ENCODE measurements at places on chromosomes 4 and X. TPM values are rescaled to one million over a fixed set of nuclear protein-coding genes. Genes with fewer than 3 reads are reported as not detected.

The MAPK10 gene
- 4.0 TPM for total RNA-seq

DNA sequence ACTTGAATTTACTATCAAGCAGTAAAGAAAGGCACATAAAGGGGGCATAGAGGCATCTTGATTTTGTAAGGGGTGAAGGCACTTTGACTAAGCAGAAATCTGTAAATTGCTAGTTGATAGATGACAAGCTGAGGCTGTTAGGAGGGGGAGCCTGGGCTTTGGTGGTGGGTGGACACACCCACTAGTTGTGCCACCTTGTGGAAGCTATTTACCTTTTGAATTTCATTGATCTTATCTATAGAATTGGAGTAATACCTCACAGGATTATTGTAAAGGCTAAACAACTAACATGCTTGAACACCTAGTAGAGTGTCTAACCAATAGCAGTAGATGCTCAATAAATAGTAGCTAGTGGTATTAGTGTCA, 142.8 kb upstream of the KCNIP4 start:
- no peak for DNase-seq

- no peak for DNase-seq
Measured at GRCh38 chr4:176270669-176271068, 1.6 kb upstream of the ASB5 start.

GRCh38 chr4:103008875-103009729, 10.4 kb downstream of the SLC9B1 start:
- DNase-seq: no peak

DNA sequence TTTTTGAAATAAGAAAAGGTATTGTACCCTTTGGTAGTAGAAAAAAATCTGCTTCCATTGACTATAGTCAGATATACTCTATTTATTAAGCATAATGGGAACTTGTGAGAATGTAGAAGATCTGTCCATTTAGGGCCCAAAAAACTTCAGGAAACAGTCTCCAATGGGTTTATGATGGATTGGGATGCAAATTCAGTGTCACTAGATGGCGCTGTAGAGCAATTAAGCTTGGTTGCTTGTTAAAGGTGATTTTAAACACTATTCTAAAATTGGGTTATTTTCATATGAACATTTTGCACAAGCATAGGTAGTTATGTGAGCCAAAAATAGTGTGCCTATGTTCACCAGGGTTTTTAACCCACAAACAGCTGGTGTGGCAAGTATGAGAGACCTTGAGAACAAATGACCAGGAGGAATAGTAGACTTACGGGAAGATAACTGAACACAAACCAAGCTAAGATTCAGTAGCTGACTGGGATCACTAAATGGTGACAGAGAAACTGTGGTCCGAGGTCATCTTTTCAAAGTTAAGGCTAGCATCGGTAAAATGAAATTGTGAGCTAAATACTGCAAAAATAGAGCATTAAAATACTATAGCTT, 80.3 kb upstream of the LSM6 start:
- DNase-seq: no peak

The KLKB1 gene
- total RNA-seq: 1.2 TPM

The PCDH11X gene
- total RNA-seq: 0.11 TPM

DNA sequence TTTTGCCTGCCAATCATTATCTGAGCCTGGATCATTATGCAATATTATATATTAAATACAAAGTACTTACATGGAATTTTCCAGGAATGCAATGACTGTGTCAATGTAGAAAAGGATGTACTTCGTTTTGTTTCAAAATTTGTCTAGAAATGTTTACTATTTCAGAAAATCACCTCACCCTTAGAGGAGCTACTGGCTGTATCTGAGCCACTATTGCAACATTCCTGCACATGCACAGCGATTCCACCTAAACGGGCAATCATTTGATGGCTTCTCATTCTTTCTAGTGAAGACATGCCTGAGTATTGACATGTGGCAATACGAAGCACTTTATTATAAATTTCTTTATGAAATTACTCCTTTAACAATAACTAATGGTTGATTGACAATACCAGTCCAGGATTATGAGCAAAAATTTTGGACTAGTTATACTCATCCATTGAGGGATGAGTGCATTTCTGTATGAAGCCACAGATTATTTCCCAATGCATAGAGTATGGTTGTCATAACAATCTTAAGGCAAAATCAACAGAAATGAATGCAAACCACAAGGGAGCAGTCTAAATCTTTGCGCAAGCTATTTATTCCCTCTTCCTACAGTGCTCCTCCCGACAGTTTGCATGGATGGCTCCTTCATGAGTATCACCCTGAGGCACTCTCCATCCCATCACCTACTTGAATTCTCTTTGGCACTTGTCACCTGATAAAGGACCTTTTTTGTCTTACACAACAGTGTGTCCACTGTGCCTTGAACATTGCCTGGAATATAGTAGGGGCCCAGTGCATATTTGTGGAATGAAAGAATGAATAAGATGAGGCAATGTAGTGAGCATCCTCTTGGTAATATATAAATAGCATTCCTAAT, 35.8 kb upstream of the MMAA start:
- DNase-seq: no peak

The RADX gene
- total RNA-seq: 0.97 TPM

The CFAP99 gene
- not detected for total RNA-seq

GRCh38 chrX:131977619-131978018, 45.5 kb upstream of the STK26 start:
- DNase-seq: no peak

The DGKQ gene
- total RNA-seq: 3.3 TPM

DNA sequence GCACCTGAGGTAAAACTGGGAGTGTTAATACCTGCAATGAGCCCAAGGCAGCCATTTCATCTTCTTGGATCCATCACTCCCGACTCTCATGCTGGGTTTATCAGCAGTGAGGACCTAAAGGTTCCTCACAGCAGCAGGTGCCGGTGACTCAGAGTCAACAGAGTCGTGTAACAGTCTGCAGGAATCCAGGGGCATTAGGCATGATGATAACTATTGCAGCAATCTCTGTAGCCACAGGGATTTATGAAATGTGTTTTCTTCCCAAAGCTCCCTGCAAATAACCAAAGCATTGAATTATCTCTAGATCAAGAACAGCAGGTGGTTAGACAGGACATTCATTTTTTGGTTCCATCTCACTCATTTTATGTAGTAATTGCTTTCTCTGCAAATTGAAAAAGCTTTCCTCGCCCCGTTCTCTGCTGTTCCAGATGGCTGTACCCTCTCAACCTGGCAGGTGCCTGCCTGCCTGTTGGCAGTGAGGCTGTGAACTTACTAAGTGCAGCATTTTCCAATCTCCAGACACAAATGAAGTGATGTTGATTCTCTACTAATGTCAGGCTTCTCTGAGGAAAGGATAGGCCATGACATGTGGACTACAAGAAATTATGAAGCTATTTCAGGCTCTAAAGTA, 48.1 kb upstream of the TSPAN7 start:
- DNase-seq: no peak

The BRS3 gene
- total RNA-seq: not detected

DNA sequence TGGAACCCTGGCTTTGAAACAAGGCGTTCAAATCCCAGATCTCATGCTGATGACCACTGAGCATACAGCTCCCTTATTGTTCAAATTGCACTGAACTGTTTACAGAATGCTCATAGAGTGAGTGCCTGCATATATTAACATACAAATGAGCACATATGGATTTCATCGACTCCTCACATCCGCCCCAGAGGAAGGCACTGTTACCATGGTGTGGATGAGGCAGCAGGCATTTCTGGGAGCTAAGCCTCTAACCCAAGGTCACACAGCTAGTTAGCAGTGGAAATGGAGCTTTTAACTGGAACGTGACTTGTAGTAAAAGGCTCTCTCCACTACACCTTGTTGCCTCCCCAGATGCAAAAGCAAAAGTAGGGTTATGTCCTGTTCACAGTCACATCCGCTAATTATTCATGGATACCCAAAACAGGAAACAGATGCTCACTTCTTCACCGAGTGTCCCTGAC, 289.7 kb downstream of the STK32B start:
- DNase-seq: no peak

- no peak for DNase-seq
Measured at GRCh38 chr4:13562876-13563275, 18.6 kb upstream of the NKX3-2 start.

The PAGE4 gene
- not detected for total RNA-seq

- no peak for DNase-seq
Measured at GRCh38 chr4:96170198-96170597, 330.3 kb downstream of the PDHA2 start.

Measured in Right ventricle myocardium superior (tissue), 1 donor.